Activated naive CD8-positive, alpha-beta T cell treated with anti-CD3 and anti-CD28 coated beads, Interleukin-2, amount 10 ng/mL, durations not matched to agents 7 days and 5 days (primary cell): ENCODE measurements at places on chromosomes 16 and 17. TPM values are rescaled to one million over a fixed set of nuclear protein-coding genes. Genes with fewer than 3 reads are reported as not detected.

Gene JPH3
- total RNA-seq, result not detected

GRCh38 chr17:28896884-28897768 lies at the start of gene FLOT2:
Gene FLOT2 (minus strand): TSS chr17:28897733. CDS start chr17:28897574, 159 bp downstream.
- no peaks in the 10 kb centered on the region for H3K27me3 ChIP-seq
- peaks cover 56% of the 10 kb centered on the region for H3K4me1 ChIP-seq
- H3K27ac ChIP-seq, result peak within 1 kb of the TSS; percentile 97
- peaks cover 27% of the 10 kb centered on the region for H3K36me3 ChIP-seq

Gene KDM6B
- 50.9 TPM for total RNA-seq

GRCh38 chr17:78826421-78826820 lies 14.2 kb downstream of the USP36 start:
- H3K36me3 ChIP-seq, result peaks cover 41% of the 10 kb centered on the region
- no peaks in the 10 kb centered on the region for H3K27me3 ChIP-seq
- H3K27ac ChIP-seq, result no peak overlapping the region

DNA sequence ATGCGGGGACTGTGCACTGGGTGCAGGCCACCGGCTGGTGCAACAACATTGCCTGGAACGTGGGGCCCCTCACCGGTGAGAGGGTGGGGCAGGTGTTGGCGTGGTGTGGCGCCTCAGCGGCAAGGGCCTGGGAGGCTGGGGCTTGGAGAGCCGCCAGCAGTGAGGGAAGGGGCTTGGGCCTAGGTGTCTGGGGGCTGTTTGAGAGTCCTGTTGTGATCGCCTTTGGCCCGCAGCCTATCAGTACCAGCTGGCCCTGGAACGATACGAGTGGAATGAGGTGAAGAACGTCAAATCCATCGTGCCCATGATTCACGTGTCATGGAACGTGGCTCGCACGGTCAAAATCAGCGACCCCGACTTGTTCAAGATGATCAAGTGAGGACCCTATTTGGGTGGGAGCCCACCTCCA lies 2.6 kb upstream of the TMEM88 start:
- H3K27ac ChIP-seq, result no peak overlapping the region
- H3K4me1 ChIP-seq, result peaks cover 18% of the 10 kb centered on the region
- no peak overlapping the region for H3K4me3 ChIP-seq
- DNase-seq, result no peak
- H3K27me3 ChIP-seq, result no peaks in the 10 kb centered on the region
- no peaks in the 10 kb centered on the region for H3K36me3 ChIP-seq

GRCh38 chr16:88499292-88499691 lies 46.2 kb downstream of the ZFPM1 start:
- no peak for DNase-seq
- no peak overlapping the region for H3K4me3 ChIP-seq
- H3K36me3 ChIP-seq, result no peaks in the 10 kb centered on the region
- no peaks in the 10 kb centered on the region for H3K4me1 ChIP-seq
- H3K27ac ChIP-seq, result no peak overlapping the region

Gene SLC13A2
- not detected for total RNA-seq
